ENCODE measurements at places on chromosomes 11 and 22.

DNA sequence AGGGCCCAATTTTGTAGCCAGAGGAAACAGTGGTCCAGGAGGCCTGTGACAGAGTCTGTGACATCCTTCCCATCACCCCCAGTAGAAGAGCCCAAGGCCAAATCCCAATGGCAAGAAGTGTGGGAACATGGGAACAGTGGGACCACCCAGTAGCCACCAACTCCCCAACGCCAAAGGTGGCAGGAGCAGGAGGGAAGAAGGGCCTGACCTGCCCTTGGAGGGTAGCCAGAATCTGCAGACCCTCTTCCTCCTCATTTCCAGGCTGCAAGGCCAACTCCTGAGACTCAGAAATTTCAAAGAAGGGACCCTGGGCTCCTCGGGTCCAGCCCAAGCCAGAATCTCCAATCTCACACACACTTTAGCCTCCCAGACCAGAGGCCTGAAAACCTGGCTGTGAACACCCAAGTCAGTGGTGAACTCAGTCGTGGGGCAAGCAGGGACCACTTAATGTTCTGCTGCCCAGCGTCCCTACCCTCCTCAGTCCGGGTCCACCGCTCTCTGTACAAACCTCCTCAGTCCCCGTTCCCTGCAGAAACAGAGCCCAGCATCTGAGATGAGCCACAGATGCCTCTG, 6.2 kb downstream of the RAB3IL1 start:
- DNase-seq: no peak

- DNase-seq: no peak
Observed at GRCh38 chr11:117730208-117730800, 66.7 kb downstream of the DSCAML1 start.

DNA sequence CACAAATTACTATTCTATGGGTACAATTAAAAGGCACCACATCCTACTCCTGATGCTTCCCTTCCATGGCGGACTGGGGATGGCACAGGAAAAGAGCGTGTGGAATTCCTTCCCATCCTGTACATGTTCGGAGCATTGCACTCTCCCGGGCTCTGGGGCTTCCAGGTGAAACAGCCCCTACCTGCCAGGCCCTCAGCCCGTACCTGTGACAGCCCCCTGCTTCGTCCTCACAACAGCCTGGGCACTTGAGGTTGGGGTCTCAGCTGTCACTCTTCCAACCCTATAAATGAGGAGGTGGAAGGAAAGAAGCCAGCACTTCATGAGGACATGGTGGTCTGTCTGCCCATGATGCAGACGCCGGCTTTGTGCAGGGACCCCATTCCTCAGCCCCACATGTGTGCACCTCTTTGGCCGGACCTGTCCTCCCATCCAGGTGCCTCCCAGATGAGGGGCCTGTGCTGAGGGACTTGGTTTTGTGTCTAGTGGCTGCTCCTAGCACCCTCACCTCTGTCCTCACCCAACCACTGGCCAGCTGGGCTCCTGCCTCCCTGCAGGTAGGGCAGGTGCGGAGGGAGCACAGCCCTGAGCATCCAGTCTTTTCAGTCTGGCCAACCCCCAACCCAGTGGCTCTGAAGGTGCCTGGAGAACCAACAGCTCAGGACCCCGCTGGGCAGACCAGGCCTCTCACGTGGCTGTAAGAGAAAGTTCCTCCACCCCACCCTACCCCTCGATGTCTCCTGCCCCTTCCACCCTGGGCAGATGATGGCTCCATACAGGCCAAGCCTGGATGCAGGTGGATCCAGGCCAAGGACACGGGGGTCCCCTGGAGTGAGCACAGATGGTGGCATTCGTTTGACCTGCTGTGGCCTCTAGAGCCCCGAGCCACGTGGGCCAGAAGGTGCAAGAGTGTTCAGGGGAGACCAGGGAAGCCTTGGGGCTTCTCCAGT, 23.4 kb upstream of the WNT7B start:
- no peak for DNase-seq

- DNase-seq: no peak
Observed at GRCh38 chr11:69320756-69321741, 27.1 kb downstream of the MYEOV start.

DNA sequence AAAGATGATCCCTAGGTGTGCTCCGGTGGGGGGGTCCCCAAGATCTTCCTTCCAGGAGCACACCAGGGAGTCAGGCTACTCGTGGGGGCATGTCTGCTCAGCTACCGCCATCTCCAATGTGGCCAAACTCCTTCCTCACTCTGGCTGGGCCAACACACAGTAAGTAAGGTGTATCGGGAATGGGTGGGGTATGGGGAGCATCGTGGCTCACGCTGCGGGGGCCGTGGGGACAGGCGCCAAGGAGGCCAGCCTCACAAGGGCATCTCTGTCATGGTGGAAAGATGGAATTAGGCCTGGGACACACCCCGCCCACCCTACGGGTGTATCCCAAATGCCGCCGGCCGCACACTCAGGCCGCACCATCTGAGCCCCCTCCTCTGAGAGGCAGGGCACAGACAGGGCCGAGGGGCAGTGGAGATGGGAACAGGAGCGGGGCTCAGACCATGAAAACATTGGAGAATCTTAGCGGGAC, 8.3 kb downstream of the IGF2 start:
- DNase-seq: no peak

DNA sequence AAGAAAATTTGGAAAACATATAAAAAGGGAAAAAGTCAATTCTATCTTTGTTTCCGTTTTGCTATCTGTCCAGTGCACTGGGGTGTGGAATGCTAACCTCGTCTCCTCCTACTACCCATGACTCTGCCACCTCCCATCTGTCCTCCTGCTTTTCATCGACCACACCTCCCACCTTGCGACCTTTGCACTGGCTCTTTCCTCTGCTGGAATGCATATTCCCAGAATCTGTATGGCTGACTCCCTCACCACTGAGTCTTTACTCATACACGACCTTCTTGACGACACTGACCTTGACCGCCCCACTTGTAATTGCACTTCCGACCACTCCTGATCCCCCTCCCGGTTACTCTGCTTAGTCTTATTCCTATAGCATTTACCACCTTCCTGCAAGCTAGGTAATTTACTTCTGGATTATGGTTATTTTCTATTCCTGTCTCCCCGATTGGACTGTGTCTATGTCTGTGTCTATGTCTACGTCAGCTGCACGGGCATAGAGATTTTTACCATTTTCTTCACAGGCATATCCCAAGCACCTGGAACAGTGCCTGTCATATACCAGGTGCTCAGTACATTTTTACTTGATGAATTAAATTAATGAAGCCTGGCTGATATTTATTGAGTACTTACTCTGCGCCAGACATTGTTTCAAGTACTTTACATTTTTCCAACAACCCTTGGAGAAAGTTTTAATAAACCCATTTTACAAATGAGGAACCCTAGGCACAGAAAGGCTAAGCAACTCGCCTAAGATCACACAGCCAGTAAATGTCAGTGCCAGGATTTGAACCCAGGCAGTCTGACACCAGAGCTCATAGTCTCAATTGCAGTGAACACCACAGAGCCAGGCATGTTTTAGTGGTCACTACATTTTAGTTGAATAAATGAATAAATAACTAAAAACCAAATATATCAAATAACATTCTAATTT, 89.3 kb upstream of the SLC22A12 start:
- DNase-seq: no peak

DNA sequence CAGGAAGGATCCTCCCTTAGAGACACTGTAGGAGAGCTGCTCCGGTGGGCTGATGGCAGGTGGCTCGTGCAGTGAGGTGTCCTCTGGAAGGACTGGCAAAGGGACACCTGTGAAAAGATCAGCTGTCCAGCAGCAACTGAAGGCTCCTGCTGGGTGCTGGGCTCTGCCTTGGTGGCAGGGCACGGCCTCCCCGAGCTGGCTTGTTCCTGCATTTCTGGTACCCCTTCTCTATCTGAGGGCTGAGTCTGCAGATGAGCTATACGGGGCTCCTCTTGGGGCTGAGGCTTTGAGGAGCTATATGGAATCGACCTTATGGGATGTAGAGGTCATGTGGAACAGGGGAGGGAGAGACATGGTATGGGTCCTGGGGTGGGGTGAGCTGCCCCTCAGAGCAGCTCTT, 875.8 kb downstream of the BRD1 start:
- no peak for DNase-seq
